ENCODE measurements at places on chromosomes 3 and 15.

DNA sequence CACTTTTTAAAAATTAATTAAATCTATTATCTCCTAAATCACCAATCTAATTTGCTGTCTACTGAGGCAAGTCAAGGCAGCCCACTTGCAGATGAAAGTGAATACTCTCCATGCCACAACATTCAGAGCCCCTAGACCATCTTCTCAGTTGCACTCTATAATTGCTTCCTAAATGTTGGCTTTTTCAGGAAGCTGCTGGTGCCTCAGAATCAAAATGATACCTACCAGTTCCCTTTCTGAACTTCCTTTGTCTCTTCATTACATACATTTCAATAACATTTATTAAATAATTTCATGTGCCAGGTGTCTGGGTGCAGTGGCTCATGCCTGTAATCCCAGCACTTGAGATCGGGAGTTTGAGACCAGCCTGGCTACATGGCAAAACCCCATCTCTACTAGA, 124.1 kb downstream of the SERPINI1 start:
- DNase-seq = no peak

DNA sequence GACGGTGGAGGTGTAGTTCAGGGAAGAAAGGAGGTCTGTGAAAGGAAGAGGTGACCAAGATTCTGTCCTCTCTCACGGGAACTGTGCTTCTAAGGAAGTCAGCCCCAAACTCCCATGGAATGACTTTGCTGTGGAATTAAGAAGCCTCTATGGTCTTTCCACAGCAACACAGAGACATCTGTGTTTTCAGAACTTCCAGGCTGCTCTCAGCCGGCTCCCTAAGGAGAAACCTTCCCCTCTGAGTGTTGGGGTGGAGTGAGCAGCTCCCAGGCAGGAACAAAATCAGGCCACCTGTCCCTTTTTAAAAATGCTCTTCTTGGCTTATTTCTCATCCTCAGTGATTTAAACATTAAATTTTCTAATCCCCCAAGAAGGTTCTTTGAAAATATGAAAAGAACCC, 53.3 kb upstream of the SNRK start:
- DNase-seq = no peak

DNA sequence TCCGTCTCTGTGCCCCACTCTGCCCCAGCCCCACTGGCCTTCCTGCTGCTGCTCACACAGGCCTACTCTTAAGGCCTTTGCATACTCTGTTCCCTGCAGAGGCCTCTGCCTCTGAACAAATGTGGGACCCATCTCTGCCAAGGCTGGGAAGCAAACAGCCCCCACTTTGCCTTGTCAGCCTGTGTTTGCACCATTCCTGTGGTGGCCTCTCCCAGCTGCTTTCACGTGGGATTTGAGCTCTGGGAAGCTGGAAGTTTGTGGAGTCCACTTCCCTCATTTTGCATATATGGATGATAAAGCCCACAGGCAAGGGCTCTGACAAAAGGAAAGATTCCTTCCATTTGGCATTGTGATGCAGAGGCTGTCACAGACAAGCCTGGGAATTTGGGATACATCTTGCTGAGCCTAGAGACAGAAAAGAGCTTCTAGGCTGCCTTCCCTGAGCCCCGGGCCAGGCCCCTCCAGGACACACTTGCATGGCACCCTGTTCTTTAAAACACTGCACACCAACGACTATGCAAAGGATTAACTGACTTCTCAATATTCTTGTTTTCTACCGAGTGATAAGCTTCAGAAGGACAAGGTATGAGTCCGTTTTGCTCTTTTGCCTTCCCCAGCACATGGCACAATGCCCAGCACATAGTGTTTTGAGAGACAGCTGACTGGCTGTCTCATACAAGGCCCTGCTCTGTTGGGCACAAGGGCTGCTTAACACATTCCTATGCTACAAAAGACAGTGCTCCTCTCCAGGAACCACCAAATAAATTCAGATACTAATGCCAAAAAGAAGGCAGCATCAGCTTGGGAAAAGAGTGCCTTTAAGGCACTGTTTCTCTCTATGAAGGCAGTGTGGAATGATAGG, 120.7 kb upstream of the TOPAZ1 start:
- no peak for DNase-seq

GRCh38 chr3:47370887-47371697, 9.7 kb upstream of the PTPN23 start:
- DNase-seq = no peak

- DNase-seq = no peak
These were observed 3.5 kb downstream of the ST6GAL1 start for GRCh38 chr3:186933816-186934215.

DNA sequence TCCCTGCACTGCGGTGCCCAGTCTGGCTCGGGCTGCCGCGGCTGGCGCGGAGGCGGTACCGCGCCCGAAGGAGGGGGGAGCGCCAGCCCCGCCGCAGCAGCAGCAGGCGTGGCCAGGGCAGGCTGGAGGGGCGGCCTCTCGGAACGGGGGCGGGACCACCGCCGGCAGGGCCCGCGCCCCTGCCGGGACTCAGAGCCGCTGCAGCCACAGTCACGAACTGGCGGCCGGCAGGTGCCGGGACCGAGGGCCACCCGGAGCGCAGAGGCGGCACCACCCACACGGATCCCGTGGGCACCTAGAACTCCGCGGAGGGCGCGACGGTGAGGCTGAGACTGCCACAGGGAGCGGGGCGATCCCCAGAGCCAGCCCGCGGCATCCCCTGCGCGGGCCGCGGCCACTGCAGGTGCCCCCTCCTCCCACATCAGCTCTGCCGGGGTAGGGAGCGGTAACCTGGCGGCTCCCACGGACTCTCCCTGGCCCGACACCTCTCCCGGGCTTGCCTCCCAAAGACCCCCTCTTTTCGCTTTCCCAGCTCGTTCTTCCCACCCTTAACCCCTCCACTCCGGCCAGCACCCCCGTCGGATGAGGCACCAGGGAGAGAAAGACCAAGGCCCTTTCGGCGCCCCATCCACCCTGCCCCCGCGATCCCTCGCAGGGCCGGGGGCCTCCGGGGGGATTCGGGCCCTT, at the start of gene VWA5B2:
VWA5B2 (plus strand) TSS at position 192 of the 687 bp plus-strand sequence. CDS start 944 bp downstream, outside the sequence.
- DNase-seq = peak; percentile 74

- DNase-seq = no peak
These were observed 2.5 kb downstream of the IL16 start for GRCh38 chr15:81199031-81199779.

GRCh38 chr3:52904552-52904951, 7.2 kb upstream of the STIMATE start:
- no peak for DNase-seq

DNA sequence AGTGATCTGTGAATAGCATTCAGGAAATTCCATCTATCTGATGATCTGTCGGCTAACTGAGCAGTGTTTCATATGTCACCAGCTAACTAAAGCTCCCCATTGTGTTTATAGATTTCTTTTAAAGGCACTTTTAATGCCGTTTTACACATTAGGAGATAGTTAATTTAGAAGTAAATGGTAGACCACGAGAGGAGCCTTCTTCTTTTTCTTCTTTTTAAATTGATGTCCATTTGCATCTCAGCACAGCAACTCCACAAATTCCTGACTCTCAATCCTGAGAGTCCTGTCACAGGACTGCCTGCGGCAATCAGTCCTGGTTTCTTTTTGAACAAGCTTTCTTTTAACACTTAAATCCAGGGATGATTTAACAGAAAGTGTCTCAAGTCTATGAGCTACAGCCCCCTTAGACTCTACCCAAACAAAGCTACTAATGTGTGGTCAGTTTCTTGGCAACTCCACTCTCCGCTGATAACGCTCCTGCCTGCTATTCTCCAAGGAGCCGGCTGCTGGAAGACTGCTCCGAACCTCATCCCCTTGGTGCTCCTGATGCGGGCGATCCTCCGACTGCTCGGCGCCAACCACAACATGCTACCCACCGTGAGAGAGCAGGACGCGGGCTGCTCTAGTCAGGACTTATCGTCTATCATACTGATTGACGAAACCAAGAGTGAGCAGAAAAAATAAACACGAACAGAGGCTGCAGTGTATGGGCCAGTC, 421.4 kb downstream of the MECOM start:
- DNase-seq = no peak

GRCh38 chr3:42688487-42689420, 3.4 kb downstream of the KLHL40 start:
- DNase-seq = no peak
